ENCODE measurements at places on chromosomes 1 and 21. TPM values are rescaled to one million over a fixed set of nuclear protein-coding genes. Genes with fewer than 3 reads are reported as not detected.

- ATAC-seq = no peak
These were observed 53.4 kb downstream of the WLS start for GRCh38 chr1:68178821-68179490.

FLG gene
- 265 TPM for total RNA-seq

DNA sequence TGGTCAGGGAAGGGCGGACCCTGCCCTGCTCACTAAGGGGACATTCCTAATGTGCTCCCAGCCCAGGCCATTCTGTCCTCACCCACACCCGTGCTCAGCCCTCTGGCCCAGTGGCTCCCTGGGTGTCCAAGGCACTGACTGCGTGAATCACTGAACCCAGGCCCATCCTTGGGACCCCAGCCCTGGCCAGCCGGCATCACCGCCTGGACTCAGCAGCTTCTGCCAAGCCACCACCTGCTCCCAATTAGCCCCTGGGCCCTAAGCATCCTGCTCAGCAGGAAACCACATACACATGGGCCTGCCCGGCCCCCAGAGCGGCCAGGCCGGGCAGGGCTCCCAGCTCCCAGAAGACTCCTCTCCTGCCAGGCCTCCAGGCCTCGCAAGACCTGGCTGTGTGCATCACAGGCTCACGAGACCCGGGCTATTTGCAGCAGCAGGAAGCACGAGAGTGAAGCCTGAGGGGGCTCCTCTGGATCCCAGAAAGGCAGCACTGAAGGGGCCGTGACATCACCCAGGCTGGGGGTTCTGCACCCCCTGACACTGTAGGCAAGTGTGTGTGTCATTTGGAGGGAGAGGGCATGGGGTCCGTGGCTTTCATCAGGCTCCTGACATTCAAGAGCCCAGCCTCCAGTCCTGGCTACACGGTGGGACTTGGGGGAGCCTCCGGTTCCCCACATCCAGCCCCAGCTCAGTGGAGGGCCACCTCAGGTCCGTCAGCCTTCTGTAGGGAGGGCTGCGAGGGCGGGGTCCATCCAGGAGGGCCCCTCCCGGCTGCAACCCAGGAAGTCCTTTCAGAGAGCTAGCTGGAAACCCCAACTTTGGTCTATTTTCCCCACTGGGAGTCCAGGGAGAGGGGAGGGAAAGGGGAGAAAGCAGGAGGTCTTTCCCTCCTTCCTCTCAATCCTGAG is 1.6 kb downstream of the MFAP2 start:
- ATAC-seq = peak; percentile 39

DNA sequence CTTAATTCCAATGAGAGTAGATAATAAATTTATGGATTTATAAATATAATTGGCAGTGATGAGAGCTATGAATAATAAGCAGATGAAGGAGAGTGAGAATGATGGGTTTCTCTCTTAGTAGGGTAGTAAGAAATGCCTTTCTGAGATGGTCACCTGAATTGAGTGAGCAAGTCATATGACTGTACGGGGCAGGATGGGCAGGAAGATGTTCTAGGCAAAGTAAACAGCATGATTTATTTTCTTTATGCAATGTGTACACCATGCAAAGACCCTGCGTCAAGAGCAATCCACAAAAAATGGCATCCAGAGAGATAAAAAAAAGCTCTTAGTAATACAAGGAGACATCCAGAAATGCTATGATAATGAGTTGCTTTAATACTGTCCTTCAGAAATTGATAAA is 409.9 kb downstream of the HLX start:
- ATAC-seq = no peak

COL9A2 gene
- total RNA-seq = 9.1 TPM

GPA33 gene
- 0.31 TPM for total RNA-seq

DNA sequence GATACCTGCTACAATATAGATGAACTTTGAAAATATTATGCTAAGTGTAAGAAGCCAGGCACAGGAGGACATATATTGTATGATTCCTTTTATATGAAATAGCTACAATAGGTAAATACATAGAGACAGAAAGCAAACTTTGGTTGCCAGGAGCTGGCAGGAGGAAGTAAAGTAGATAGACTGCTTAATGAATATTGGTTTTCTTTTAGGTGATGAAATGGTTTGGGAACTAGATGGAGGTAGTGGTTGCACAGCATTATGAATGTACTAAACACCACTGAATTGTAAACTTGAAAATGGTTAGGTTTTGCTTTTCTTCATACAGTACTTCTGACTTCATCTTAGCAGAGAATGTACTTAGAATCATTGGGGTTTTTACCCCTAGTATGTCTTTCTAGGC is 21.5 kb downstream of the ABCB10 start:
- no peak for ATAC-seq

BMP8B gene
- 1.6 TPM for total RNA-seq

GRCh38 chr1:119245881-119246280 is 105.4 kb upstream of the WARS2 start:
- ATAC-seq = no peak
